NCI-H2029 treated with DMSO at 0.1 percent for 48 hours (cell line): ENCODE measurements at places on chromosomes 7 and 10.
A peak's percentile ranks its signal among the peaks of the same experiment; 100 is the strongest.

DNA sequence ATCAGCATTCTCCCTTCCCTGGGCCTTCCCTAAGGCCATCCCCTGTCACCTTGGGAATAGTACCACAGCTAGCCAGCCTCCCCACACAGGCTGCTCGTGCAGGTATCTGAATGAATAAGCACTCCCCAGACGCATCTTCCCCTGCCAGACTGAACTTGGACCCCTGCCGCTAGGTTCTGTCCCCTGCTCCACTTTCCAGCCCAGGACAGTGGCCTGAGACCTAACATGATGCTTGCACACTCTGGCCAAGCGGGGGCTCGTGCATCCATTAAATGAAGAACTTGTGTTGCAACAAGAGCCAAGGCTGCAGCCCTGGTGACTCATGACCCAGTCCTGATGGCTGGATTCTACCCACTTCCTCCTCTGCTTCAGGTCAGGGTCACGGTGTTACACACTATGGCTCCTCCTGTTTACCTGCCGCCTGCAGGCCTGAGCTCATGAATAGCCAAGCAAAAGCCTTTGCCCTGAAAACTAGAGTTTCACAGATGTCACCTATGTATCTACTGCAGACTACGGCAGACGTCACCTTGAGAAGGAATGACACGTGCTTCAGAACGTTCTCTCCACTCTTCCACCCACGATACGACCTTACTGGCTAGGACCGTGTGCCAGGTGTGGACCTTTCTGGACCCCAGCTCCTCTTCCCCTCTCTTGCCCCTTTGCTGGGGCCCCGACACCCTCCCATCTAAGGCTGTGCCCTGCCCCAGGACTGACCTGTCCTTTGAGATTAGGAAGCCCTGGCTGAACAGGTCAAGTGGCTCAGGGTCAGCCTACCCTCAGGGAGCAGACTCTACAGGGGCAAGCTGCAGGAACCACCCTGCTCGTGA is 6.5 kb downstream of the ASB13 start:
- no peak for DNase-seq

DNA sequence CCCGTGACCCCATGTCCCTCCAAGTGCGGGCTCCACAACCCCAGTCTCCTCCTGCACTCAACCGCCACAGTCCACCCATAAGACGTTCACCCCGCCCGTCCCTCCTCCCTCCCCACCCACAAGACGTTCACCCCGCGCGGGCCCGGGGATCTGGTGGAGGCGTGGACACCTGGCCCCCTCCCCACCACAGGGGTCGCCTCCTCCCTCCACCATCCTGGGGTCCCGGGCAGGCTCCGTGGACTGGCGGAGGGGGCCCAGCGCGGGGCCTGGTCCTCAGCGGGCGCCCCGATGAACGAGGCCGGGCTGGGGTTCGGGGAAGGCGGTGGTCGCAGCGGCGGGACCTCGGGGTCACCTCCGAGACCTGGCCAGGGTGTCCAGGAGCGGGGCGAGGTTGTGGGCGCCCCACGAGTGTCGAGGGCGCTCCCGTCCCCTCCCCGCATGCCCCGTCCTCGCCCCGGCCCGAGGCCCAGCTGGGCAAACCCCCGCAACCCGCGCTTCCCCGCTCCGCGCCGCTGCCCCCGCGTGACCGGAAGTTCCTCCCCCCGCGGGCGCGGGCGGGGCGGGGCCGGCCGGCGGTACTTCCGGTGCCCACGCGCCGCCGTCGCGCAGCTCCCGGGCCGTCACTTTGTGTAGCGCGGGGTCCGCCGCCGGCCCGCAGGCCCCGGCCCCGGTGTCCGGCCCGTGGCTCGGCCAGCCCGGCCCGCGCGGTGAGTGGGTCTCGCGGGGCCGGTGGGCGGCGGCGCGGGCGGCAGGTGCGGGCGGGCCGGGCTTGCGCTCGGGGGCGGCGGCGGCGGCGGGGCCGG is at the start of gene ZNF316:
Gene ZNF316 (plus strand): TSS at position 578 of the 803 bp plus-strand sequence. CDS start 5,092 bp downstream, outside the sequence.
- no peak for DNase-seq

DNA sequence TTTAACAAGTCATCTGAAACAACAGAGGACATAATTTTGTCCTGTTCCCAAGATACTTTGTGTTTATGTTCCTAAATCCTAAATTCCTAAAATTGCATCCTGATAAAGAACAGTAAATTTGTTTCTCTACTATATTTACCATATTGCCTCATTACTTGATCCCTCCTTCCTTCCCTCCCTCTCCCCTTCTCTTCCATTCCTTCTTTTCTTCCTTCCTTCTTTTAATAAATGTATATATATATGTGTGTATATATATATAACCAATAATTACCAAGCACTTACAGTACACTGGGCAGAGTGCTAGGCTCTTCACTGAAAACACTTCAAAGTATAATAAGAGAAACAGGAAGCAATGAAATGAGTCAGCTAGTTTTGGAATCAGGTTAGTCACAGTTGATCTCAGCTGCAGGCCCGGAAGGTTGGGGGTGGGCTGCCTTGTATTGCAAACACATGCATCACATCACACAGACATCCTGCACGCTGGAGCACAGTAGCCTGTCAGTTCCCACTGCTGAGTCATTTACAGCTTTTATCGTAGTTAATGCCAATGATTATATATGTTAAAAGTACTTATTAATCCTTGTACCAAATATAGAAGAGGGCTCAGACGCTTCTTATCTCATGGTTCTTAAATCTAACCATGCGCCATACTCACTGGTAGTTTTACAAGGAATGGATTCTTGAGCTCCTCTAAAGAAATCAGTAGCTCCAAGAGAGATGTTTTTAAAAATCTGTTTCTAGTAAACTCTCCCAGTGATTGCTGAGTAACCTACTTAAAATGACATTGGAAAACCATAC is 551.7 kb downstream of the GRM8 start:
- peak; percentile 63 for DNase-seq

DNA sequence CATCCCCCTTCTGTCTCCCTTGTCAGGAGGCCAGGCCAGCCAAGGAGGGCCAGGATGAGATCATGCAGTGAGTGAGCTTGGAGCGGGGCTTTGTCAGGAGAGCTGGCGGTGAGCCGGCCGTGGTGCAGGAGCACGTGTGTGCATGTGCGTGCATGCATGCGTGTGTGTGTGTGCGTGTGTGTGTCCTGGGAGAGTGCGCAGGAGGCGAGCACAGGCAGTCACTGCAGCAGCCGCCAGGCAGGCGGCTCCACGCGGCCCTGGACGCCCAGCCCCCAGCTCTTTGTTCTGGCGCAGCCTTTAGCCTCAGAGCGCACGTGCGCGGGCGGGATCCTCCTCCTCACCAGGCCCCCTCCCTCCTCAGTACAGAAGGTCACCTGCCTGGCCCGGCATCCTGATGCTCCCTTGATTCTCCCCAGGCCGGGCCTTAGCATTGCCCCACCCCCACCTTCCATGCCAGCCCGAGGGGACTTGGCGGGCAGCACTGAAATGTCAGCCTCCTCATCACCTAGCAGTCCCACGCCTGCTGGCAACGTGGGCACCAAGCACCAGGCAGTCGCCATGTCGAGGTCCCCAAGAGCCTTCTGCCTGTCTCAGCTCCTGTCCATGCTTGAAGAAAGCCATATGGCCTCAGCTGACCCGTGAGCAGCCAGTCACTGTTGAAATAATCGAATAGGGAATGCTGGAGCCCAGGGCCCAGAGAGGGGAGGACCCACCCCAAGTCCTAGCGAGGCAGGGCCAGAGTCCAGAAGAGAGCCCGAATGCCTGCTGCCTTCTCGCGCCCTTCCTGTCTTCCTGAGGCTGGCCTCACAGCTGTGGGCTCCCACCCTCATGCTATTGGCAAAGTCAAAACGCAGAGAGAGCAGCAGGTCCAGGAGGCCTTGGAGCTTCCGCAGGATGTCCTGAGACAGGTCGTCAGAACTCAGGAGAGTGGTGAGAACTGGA is 125.9 kb upstream of the PPIF start:
- no peak for DNase-seq

GRCh38 chr10:36840788-36841187 is 284.6 kb upstream of the ANKRD30A start:
- no peak for DNase-seq

- no peak for DNase-seq
These were observed 6.4 kb downstream of the NFKB2 start for GRCh38 chr10:102401735-102402511.

DNA sequence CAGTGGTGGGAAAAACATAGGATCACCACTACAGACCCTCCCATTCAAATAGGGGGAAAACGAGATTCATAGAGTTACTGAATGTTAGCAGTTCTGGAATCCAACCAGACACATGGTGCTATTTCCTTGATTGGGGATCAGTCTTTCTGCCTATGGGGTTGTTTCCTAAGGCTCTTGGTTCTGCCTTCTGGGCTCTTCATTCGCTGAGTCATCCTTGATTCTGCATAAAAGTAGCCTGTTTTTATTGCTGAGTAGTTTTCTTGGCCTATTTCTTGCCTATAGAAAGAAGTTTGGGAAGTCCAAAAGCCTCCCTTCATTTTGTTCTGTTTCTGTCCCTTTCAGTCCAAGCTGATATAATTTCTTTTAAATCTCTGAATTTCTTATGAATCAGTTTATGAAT is 99.3 kb upstream of the OIT3 start:
- no peak for DNase-seq

DNA sequence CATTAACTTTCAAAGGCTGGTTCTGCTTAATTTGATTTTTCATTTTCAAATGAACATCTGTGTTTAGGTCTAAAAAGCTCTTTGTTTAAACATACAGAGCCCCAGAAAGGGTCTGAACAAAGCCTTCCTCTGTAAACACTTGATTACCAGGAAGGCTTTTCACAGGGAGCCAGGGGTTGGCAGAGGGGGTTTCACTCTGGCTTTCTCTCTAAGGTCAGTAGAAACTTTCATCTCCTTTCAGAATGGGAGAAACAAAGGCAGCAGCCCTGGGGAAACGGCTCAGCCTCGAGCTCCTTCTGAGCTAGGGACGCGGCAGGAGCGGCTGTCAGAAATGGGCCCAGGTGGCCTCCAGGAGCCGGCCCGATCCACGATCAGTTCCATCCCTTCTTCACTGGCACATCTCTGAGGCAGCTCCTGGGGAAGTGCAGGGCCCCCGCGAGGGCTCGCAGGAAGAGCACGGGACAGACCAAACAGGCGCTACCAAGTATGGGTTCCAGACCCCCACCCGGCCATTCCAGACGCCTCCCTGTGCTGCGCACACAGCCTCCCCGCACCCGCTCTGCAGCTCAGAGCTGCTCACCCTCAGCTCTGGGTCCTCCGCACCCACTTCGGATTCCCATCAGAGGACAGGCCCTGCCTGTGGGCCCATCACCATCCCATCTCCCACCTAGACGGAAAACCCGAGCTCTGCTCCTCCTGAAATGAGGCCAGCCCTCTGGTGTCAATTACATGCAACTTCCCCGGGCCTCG is 124.1 kb downstream of the MAD1L1 start:
- DNase-seq: no peak

DNA sequence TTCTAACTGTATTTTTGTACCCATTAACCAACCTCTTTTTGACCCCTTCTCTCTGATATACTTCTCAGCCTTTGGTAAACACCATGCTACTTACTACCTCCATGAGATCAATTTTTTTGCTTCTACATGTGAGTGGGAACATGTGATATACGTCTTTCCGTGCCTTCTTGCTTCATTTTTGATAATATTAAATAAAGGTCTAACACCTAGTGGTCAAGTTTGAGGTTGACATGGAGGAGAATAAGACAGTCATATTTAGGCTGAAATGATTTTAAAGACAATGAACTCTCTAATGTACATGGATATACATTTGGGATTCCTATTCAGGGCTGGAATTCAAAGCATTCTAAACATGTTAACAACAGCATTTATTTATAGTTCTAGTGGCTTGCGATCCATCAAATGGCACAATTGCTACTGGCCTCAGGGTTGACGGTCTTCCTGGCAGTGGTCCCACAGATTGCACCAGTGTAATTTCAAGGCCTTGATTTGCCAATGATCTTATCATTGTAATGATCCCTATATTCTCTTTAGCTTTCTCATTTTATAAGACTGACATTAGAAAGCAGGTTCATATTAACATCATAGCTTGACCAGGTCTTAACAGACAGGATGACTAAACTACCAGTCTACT is 315.9 kb upstream of the ETV1 start:
- DNase-seq: no peak

DNA sequence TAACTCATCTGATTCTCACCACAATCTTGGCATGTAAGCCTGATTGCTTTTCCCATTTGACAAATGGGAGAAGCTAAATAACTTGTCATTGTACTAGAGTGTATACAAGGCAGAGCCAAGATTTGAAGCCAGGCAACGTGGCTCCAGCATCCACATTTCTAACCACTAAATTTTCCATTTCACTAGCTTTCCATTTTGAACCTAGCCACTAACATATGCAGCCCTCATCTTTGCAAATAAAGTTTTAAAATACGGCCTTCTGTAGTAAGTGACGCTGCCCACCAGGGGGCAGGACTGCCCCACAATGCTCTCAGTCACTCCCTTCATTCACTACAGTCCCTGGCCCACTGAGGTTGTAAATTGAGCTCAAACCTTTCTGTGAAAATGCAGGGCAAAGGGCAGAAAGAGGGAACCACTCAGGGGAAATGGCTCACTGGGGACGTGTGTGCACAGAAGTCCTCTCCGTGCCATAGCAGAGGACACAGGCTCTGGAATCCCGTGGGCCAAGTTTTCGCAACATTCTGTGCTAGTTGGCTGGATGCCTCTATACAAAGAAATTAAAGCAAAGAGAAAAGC is 315.7 kb downstream of the TNS3 start:
- DNase-seq: peak; percentile 49

DNA sequence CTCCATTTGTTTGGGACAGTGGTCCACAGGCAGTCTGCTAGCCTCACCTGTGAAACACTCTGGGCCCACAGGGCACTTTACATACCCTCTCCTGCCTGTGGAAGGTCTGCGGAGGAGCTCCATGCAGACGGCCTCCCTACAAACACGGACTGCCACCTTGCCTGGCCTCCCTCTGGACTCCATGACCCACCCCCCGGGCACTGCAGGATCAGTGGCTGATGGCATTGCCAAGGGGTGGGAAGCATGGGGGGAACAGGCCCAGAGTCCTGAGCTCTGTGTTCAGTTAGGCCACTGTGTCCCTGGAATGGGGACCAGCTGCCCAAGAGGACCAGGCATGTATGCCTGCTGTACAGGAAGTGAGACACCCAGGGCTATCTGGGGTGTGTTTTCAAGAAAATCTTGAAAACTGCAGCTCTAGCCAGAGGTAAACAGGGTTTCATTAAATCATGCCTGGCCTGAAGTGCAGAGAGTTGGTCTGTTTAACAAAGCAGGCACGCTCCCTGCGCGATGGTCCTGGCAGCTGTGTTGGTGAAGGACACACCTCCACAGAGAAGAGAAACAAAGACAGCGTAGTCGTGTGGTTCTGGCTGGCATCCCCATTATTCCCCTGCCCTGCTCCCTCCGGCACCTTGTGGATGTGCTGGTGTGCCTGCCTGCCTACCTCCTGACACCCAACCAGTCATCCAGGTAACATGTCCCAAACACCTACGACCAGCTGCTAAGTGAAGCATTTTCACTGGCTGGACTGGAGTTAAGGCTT is 470.8 kb upstream of the ZMIZ1 start:
- DNase-seq: no peak
